ENCODE measurements at places on chromosomes 13 and 19. TPM values are rescaled to one million over a fixed set of nuclear protein-coding genes. Genes with fewer than 3 reads are reported as not detected.
A peak's percentile ranks its signal among the peaks of the same experiment; 100 is the strongest.

DNA sequence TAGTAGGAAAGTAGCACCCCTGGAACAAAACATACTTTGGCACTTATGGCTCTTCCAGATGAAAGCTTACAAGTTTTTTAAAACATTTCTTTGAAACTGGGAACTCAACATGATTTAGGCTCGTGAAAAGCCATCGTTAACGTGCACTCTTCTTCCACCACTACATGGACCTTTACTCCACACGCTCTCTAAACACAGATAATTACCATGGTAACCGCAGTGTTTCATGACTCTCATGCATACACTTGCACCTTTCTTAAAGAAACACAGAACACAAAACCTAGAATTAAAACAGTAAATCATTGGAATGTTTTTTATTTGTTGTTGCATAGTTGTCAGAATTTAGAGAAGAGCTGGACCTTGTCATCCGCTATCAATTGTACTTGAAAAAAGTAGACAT, 154.3 kb downstream of the FGF9 start:
- peaks cover 8% of the 10 kb centered on the region for H3K27me3 ChIP-seq
- no peaks in the 10 kb centered on the region for H3K36me3 ChIP-seq
- no peak overlapping the region for H3K4me3 ChIP-seq
- H3K4me1 ChIP-seq, result peaks cover 3% of the 10 kb centered on the region
- no peak for DNase-seq

MCEMP1 gene
- total RNA-seq, result not detected

GRCh38 chr13:30744056-30744680, 8.8 kb downstream of the ALOX5AP start:
- peak; percentile 96 for DNase-seq
- no peaks in the 10 kb centered on the region for H3K27me3 ChIP-seq
- peak overlapping the region; percentile 90 for H3K4me3 ChIP-seq
- H3K4me1 ChIP-seq, result peaks cover 60% of the 10 kb centered on the region

- H3K36me3 ChIP-seq, result no peaks in the 10 kb centered on the region
- H3K4me3 ChIP-seq, result no peak overlapping the region
- DNase-seq, result peak; percentile 22
Measured at GRCh38 chr19:33432446-33433170, 59.1 kb downstream of the CEBPG start.

GRCh38 chr19:14149509-14149994, 13.2 kb upstream of the ASF1B start:
- no peak for DNase-seq
- H3K27me3 ChIP-seq, result no peaks in the 10 kb centered on the region
- peaks cover 31% of the 10 kb centered on the region for H3K4me1 ChIP-seq
- H3K36me3 ChIP-seq, result no peaks in the 10 kb centered on the region

DHDH gene
- not detected for total RNA-seq

- H3K36me3 ChIP-seq, result no peaks in the 10 kb centered on the region
- no peak overlapping the region for H3K27ac ChIP-seq
- DNase-seq, result peak; percentile 12
- H3K27me3 ChIP-seq, result peaks cover 12% of the 10 kb centered on the region
- peaks cover 12% of the 10 kb centered on the region for H3K4me1 ChIP-seq
Measured at GRCh38 chr19:2740314-2740656, 468 bp upstream of the SLC39A3 start.

ZNF699 gene
- total RNA-seq, result 6.7 TPM

TMEM86B gene
- 8.3 TPM for total RNA-seq

GRCh38 chr19:57096685-57097361, 23.0 kb upstream of the USP29 start:
- no peak overlapping the region for H3K27ac ChIP-seq
- peaks cover 6% of the 10 kb centered on the region for H3K27me3 ChIP-seq
- H3K36me3 ChIP-seq, result peaks cover 5% of the 10 kb centered on the region
- no peak overlapping the region for H3K4me3 ChIP-seq
- H3K4me1 ChIP-seq, result no peaks in the 10 kb centered on the region

PODNL1 gene
- total RNA-seq, result not detected

YJEFN3 gene
- total RNA-seq, result 10.0 TPM
